ENCODE measurements at places on chromosomes 1 and 21.

DNA sequence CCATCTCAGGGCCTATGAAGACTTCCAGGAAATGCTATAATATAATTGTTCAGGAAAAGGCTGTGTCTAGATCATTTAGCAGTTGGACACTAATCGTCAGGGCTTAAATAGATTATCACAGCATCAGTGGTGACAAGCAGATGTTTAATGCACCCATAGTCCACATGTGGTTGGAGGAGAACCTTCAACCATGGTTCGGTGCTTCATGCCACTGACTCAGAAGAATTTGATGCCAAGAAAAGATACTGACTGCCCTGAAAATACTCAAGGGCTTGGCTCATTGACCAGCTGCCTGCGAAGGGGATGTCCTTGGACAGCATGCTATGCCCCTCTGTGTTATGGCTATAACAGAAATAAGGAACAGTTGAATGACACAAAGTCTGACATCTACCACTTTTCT, 175.7 kb downstream of the HHIPL2 start:
- no peak for DNase-seq

GRCh38 chr1:195597891-195598290, 1010.3 kb downstream of the KCNT2 start:
- DNase-seq, result no peak

GRCh38 chr1:212621949-212622305, 13.4 kb downstream of the ATF3 start:
- DNase-seq, result no peak

DNA sequence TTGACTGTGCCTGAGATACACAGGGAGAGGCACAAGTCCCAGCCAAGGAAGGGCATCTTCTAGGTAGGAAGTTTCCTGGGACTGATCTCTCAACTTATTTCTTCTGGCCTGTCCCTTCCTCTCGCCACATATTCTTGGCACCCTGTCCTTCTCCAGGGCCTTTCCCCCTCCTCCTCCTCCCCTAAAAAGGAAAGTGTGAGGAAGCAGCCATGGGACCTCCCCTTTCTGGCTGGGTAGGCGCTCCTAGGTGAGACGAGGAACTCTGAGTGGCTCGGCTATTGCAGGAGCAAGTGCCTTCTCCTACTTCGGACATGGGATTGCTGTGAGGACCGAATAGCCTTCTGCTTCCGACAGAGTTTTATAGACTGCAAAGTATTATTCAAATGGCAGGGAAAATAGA, 15.5 kb upstream of the MTARC2 start:
- no peak for DNase-seq

GRCh38 chr1:244788493-244789275, 46.8 kb upstream of the COX20 start:
- DNase-seq, result no peak

DNA sequence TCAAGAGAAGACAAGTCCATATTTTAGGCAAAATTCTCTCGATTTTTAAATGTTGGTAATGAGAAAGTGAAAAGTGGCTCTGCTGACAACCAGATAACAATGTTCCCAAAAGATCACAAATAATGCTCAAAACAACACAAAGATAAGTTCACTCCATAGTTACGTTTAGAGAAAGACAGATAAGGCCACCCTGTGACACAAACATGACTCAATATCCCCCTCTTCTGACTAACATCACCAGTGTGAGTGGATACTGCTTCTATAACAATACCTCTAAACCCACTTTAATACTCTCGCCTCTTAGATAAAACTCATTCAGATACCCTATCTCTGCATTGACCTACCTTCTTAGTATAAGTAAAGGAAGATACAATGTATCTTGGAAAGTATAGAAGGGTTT, 51.2 kb upstream of the RGS7 start:
- no peak for DNase-seq

- DNase-seq, result no peak
Observed at GRCh38 chr1:62585469-62586155, 11.7 kb upstream of the ANGPTL3 start.

DNA sequence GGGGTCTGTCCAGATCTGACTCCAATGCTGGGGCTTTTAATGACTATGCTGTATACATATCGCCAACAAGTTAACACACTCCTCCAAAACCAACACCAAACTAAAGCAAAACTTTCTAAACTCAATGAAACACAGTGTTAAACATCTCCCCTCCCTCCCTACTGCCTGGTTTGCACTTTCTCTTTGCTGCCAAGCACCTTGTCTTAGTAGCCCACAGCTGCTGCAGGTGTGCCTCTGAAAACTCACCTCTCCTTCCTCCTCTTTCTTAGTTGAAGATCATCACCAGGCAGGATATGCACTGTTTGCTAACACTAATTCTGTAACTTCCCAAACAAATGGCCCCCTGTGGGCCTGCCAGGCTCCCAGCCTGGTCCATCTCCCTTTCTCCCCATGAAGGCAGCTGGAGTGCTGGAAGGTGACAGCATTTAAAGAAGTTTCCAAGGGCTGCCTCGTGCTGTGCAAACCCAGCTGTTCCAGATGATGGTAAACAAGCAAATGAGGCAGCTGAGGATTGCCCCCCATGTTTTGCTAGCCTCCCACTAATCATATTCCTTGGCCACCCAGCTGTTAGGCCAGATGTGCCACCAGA, 213.7 kb downstream of the ASTN1 start:
- DNase-seq, result no peak

GRCh38 chr1:184210862-184211261, 159.3 kb downstream of the TSEN15 start:
- DNase-seq, result no peak

DNA sequence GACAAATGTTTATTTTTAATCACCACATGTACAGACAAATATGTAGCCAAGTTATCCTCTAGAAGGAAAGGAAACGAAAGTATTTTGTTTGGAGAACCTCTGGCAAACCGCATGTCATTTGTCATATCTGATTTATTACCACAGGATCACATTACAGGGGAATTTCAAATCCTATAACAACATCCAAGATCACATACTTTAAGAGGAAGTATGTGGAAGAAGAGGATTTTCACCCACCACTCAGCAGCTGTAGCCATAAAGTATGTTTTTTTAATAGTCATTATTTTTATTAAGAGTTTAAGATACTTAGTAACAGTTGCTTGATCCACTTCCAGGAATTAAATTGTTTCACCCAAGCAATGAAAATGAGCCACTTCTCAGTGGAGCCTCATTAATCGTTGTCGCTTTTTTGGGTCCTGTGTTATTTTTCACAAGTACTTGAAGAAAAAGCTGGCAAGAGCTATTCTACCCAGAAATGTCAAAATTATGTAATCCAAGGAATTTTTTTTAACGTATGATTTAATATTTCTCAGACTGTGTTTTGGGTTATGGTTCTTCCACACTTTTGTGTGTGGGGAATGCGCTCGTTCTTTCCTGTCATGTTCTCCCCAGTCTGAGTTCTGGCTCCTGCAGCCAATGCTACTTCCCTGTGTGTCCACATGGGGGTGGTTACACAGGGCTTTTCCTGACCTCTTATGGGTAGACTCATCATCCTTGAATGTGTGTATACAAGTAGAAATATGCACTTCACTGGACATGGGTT, 6.9 kb downstream of the SERTAD4 start:
- no peak for DNase-seq

DNA sequence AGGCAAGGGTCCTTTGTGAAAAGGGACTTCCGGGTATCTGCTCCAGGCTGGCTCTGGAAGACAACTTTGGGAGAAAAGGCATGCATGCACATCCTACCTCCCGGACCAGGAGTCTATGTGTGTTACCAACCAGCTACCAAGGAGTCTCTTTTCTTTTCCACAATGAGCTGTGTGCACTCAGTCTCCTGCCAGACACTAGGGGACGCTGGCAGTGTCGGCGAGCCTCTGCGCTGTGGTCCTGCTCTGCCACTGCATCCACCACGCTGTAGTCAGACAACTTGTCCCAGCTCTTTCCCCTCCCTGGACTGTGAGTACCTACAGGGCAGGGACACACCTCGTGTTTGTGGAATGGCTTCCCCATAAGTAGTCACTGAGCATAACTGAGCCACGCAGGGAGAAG, 5.1 kb upstream of the SSR2 start:
- DNase-seq, result no peak

DNA sequence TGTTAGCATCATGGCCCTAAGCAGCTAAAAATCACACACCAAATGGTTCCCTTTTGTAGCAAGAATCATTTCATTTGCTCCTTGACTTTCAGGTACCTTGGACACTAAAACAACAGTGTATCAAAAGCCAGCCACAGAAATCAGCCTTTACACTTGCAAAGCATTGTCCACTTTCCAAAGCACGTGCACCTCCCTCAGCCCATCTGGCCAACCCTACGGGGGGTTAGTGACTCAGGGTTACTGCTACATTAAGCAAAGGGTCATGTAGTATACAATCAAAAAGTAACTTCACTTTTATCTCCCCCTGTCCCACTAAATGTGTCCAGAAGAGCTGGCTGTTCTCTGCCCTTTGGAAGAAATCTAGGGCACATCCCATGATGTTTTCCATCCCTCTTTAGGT, 149.7 kb downstream of the HIVEP3 start:
- no peak for DNase-seq

- no peak for DNase-seq
Observed at GRCh38 chr1:206921772-206922265, at the start of gene FCMR. FCMR (minus strand) TSS chr1:206921941; CDS start chr1:206921854, 87 bp downstream.

DNA sequence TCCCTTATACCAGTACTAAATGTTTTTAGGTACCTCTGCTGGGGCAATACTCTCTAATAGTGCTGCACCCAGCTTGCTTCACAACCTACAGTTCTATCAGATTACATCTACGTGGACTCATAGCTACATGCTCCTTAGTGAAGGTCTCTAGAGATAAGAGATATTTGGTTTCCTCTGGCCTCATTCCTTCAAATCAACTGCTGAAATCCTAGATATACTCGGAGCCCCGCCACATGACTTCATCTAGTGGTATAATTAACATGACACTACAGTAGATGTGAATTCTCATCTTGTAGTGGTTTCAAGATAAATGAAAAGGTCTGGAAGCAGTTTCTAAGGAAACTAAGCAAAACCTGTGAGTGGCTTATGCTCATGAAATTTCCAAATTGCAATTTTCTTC, 115.4 kb downstream of the SMYD2 start:
- no peak for DNase-seq

GRCh38 chr1:114716304-114717170, at the start of gene NRAS:
NRAS (minus strand) TSS chr1:114716771; CDS start chr1:114716160, 611 bp downstream.
- peak; percentile 94 for DNase-seq

DNA sequence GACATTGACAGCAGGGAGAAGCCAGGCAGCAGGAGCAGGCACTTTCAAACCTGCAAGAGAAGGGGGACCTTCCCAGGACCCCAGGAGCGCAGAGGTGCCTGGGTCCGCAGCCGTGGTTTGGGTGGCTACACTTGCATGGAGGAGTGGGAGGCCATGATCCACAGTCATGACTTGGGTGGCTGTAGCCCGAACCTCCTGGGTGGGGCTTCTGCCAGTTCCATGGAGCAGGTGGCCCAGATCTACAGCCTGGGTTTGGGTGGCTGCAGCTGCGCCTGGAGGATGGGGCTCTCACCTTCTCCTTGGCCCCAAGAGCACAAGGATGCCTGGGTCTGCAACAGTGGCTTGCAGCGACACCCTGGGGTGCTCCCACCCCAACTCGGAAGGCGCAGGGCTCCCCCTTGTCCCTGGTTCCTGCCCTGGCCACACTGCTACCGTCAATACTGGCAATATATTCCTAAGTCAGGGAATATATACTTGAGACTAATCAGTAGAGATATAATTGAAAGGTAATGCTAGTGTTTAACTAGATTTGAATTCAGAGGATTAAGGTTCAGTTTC, 2.3 kb upstream of the OR6K6 start:
- no peak for DNase-seq

DNA sequence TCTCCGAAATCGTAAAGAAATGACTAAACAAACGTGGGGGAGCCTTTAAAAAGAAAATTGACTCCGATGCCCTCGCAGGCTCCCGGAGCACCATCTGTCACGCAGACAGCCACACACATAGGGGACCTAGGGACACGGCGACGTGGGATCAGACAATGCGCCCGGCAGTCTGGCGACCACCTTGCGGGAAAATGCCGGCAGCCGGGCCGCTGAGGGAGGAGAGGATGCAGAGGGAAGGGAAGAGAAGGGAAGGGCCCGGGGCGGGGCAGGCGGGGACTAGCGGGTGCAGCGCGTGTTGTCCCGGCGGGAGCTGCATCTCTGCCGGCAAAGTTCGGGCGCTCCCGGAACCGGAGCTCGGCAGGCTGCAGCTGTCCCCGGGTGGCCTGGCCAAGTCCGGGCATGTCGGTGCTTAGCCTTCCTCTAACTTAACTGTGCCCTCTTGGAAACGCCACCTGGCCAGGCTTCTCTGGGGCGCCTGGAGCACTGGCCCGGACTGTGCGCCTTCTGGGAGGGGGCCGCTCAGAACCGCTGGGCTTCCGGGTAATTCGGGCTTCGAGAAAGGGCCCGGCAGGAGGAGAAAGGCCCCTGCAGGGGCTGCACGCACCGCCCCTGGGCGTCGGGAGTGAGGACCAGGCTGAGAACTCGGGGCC, 1.8 kb downstream of the NHLH2 start:
- no peak for DNase-seq

DNA sequence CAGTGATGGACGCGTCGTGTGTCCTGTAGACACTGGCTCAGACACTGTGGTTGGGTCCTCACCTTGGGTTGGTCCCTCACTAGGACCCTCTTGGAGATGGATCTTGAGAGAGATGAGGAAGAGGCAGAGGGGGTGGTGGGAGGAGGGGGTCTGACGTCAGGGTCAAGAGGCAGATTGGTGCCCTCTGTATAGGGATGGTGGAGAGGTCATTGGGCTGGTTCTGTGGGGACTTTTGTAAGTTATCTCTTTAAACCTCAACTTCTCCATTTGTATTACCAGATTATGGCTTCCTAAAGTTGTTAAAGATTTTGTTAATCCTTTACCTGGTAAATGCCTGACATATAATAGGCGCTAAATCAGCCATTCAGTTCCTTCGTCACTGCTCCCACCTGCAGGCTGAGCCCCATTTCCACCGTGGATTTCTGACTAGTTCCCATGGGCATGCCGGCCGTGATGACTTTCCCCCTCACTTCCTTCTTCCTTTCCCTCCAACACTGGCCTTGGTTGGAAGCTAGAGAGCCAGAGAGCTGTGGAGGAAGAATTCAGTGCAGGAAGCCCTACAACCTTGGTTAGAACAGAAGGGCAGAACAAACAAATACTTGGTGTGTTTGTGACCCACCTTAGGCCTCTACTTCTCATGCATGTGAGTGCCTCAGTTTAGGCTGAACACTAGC, 8.6 kb downstream of the H6PD start:
- DNase-seq, result no peak

DNA sequence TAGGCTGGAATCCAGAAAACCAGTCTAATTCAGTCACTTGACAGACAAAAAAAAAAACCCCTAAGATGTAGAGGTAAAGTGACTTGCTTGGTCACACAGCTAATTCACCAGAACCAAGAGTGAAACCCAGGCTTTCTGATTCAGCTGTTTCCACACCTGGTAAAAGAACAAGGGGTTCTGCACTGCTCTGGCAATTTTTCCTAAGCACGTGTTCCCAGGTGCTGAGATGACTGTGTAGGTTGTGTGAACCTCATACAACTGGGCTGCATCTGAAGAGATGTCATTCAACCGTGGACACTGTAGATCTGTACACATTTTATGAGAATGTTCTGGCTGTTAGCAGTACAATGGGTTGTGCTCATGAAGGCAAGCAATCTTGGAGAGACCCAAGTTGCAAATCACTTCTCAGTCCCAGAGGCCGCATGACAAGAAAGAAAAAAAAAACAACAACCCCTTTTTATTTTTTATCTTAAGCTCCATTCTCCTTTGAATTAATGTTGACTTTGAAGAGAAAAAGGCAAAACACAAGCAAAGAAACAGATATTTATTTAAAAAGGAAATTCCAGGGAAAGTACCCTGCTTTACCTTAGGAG, 95.4 kb downstream of the INTS7 start:
- no peak for DNase-seq
